T follicular helper cell (primary cell): ENCODE measurements at places on chromosomes 3 and 15.

GRCh38 chr3:144241404-144241803, 269.8 kb downstream of the DIPK2A start:
- no peak for DNase-seq

DNA sequence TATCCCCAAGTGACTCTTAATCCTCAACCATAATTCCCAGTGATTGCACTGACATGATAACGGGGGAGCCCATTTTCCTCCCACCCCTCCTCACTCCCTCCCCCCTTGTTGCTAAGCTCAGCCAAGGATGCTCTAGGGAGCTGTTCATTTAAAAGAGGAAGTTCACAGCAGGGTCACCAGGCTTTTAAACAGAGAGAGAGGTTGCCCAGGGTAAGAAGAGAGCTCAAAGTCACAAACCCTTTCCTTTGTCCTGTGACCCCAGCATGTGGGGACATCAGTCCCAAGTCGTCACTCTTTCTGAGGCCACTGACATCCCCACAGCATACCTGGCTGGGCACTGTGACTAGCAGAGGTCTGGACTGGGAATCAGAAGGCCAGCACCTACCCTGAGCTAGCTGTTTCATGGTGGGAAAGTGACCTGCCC, 144.1 kb downstream of the RORA start:
- no peak for DNase-seq

DNA sequence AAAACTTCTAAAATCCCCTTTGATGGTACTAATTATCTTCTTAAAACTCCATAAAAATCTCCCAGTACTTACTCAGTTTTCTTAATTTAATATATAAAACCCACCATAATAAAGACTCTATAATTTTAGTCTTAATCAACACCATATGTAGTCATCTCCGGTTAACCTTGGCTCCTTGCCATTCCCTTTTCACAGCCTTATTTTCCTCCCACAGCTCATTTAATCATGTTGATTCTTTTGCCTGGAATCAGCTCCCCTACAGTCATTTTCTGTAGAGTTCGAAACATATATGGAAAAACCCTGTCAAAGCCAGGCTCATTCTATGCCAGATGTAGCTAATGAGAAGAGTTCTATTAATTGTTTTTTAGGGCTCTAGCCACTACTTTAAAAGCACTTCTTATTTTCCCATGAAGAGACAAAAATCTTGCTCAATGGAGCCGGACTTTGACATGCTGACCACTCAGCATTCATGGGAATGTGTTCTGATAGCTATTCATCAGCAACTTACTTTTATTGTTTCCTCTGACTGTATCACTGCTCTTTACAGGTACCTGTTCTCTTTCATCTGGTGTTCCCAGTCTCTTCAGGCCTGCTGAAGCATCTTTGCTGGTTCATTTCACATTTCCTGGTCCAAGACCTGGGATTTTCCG, 573.4 kb downstream of the NAALADL2 start:
- no peak for DNase-seq

DNA sequence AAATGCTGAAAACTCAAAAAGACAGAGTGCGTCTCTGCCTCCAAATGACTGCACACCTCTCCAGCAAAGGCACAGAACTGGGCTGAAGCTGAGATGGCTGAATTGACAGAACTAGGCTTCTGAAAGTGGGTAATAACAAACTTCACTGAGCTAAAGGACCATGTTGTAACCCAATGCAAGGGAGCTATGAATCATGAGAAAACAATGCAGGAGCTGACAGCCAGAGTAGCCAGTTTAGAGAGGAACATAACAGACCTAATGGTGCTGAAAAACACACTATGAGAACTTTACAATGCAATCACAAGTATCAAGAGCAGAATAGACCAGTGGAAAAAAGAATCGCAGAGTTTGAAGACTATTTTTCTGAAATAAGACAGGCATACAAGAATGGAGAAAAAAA, 10.1 kb upstream of the AVEN start:
- no peak for DNase-seq

GRCh38 chr3:46989146-46989810, 9.8 kb downstream of the NBEAL2 start:
- DNase-seq = no peak

- DNase-seq = no peak
These were observed 30.0 kb upstream of the NR2E3 start for GRCh38 chr15:71780115-71780976.

DNA sequence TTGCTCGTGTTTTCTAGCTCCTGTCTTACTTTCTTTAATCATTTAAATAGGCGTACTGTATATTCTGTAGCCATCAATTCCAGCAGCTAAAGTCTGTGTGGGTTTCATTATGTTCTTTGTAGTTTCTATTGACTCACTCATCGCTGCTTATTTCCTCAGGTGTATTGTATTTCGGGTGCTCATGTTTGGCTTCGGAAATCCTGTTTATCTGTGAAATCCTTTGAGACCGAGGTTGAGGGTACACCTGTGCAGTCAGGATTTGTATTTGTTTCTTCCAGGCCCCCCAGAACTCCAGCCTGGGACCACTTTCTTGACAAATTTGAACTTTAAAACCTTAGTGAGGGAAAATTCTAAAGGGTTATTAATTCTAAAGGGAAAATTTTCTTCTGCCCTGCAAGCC, 2.0 kb upstream of the PAK2 start:
- DNase-seq = no peak
